ENCODE measurements at places on chromosomes 3 and 15.
A peak's percentile ranks its signal among the peaks of the same experiment; 100 is the strongest.

- DNase-seq, result peak; percentile 26
Measured at GRCh38 chr3:185741586-185741985, 83.3 kb downstream of the IGF2BP2 start.

- DNase-seq, result no peak
Measured at GRCh38 chr3:119625451-119626153, 27.9 kb downstream of the PLA1A start.

GRCh38 chr3:187705164-187705563, 2.8 kb upstream of the RTP2 start:
- DNase-seq, result no peak

- DNase-seq, result no peak
Measured at GRCh38 chr15:32856753-32857152, 138.9 kb downstream of the GREM1 start.

- DNase-seq, result no peak
Measured at GRCh38 chr3:54134713-54135112, 12.4 kb downstream of the CACNA2D3 start.

DNA sequence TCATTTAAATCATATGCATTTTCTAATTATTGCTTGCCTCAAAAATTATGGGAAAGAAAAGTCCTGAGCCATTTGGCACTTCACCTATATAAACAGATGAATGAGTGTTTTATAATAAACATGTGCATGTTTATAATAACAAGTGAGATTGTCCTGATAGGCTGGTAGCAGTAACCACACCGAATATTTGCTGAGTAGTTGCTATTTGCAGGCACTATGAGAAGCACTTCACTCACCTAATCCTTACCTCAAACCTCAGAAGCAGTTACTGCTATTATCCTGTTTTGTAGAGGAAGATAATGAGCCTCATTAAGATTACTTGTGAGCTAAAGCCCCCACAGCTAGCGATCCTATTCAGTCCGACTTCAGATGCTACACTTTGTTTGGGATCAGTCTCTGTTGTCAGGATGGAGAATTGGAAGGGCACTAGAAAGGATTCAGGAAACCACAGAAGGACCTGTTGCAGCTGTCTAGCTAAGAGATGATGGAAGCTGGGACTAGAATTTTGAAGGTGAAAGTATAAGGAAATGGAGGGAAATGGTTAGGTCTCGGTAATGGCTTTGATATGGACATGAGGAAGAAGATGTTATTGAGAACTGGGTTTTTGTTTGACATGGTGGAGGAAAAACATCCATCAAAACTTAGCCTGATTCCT, 28.4 kb upstream of the MAGI1 start:
- DNase-seq, result no peak

GRCh38 chr3:46453526-46454208, 11.0 kb downstream of the LTF start:
- DNase-seq, result peak; percentile 12

GRCh38 chr3:177515786-177516157, 318.5 kb upstream of the TBL1XR1 start:
- DNase-seq, result no peak

- peak; percentile 76 for DNase-seq
Measured at GRCh38 chr3:195697582-195698324, 23.0 kb upstream of the MUC20 start.

- no peak for DNase-seq
Measured at GRCh38 chr3:172287937-172288477, 160.2 kb downstream of the GHSR start.

- no peak for DNase-seq
Measured at GRCh38 chr3:38038447-38038911, 529 bp upstream of the DLEC1 start.

- DNase-seq, result no peak
Measured at GRCh38 chr3:172461530-172462138, 13.4 kb upstream of the GHSR start.

DNA sequence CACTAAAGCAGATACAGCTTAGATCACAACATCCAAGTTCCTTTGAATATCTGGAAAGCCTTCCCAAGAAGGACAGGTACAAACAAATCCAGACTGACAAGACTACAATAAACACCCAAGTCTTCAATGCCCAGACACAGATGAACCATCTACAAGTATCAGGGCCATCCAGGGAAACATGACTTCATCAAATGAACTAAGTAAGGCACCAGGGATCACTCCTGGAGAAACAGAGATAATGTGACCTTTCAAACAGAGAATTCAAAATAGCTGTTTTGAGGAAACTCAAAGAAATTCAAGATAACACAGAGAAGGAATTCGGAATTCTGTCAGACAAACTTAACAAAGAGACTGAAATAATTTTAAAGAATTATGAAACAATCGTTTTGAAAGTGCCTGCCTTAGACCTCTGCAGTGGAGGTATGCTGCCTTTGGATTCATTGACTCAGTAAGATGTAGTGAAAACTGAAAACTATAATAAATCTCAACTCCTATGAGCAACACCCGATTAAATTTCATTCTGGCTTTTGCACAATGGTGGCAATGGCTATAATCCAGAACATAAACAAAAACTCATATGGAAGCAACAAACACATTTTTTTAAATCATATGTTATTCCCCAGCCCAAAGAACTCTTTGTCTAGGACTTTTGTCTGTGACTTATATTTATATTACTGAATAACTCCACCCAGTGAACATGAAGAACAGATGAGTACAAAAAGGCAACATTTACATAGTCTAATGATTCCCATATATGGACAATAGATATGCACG, 12.6 kb upstream of the COL8A1 start:
- DNase-seq, result no peak

DNA sequence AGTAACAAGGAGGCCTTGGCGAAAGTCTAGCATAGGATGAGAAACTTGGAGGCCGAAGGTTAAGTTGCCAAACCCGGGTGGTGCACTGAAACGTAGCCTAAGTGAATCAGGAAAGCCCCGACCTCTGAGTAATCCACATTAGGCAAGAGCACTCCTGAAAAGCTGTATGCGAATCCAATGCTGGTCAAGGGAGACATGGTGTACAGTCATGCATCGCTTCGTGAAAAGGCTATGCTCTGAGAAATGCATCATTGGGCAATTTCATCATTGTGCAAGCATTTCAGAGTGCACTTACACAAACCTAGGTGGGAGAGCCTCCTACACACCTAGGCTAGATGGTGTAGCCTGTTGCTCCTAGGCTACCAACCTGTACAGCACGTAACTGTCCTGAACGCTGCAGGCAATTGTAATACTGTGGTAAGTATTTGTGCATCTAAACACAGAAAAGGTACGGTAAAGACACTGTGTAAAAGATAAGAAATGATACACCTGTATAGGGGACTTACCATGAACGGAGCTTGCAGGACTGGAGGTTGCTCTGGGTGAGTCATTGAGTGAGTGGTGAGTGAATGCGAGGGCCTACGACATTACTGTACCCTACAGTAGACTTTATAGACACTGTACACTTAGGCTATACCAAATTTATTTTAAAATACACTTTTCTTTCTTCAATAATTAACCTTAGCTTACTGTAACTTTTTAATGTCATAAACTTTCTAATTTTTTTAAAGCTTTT, 222.5 kb downstream of the SHQ1 start:
- no peak for DNase-seq

GRCh38 chr3:164209363-164209762, 868.9 kb downstream of the SI start:
- DNase-seq, result no peak

DNA sequence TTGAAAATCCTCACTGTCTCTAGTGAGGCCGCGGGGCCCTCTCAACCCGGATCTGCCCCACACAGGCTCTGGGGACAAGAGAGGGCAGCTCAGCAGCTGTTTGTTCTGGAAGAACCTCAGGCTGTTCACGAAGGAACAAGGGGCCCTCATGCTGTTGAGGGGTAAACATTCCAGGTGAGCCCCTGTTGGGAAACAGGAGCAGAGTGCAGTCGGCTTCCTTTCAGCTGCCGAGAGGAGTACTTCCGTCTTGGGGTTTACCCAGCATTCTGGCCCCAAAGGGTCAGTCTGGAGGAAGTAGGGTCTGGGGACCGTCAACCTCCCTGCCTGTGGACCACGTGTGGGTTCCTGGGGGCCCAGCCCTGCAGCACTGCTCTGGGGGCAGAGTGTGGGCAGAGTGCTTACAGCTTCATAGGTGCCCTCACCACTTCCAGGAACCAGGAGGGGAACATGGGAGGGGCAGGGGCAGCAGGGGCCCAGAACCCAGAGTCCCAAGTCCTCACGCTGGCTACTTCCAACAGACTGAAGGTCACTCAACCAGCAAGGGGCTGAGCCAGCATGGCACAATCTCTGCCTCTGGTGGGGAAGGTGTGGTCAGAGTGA, 49.2 kb upstream of the CTSH start:
- DNase-seq, result no peak

DNA sequence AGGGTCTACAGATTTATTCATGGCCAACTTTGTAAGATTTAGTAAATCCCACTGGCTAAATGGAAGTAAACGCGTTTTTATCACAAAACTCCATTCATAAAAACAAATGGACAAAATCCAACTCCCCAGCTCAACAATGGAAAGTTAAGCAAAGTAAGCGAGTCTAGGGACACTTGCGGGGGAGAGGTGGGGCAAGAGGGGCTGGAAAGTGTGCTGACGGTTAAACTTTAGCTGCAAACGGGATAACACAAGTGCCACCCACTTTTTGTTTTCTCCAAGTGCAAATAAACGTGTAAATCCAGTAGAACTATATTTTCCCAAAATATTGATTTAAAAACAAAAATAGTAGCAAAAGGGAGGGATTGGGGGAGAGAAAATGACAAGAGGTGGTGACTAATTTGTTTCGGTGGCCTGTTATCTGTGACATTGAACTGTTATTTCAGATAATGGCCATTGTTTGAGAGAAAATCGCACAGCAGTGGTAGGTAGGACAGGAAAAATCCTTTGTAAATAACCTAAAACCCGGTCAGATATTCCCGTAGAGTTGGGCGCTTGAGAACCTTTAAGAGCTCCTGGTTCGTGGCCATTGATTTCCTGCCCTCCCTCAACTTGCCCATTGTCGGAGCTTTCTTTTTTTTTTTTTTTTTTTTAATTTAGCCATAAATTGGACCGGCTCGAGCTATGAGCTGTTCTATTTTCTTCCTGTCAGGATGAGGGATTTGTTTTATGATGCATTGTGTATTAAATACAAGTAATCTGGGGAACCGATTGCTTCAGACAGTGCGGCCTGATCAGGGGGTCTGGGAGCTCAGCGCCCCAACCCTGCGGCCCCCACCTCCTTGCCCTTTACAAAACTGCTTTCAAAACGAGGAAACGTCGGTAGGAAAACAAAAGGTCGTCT, 514.8 kb downstream of the MECOM start:
- DNase-seq, result no peak

DNA sequence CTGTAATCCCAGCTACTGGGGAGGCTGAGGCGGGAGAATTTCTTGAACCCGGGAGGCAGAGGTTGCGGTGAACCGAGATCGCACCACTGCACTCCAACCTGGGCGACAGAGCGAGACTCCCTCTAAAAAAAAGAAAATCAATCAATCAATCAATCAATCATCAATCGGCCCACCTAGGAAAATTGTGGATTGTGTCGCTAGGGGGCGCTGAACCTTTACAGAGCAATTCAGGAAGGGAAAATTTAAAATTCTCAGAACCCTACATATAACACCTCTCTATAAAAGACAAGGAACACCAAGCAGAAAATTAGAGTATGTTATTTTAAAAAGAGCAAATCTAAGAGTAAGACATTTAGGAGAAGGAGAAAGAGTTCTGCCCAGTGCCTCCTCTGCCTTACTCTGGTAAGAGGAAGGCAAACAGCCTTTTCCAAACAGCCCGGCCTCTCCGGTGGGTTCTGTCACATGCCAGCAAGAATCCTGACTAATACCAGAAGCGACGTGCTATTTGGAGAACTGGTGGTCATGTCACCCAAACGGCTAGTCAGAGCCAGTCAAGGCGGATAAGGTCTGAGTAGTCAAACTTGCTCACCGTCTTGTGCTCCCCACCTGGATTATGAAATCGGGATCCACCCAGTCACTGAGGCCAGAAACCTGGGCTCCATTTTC, 22.3 kb upstream of the SMCO1 start:
- DNase-seq, result peak; percentile 76

GRCh38 chr3:45509038-45509767, 85.3 kb upstream of the LIMD1 start:
- peak; percentile 59 for DNase-seq

DNA sequence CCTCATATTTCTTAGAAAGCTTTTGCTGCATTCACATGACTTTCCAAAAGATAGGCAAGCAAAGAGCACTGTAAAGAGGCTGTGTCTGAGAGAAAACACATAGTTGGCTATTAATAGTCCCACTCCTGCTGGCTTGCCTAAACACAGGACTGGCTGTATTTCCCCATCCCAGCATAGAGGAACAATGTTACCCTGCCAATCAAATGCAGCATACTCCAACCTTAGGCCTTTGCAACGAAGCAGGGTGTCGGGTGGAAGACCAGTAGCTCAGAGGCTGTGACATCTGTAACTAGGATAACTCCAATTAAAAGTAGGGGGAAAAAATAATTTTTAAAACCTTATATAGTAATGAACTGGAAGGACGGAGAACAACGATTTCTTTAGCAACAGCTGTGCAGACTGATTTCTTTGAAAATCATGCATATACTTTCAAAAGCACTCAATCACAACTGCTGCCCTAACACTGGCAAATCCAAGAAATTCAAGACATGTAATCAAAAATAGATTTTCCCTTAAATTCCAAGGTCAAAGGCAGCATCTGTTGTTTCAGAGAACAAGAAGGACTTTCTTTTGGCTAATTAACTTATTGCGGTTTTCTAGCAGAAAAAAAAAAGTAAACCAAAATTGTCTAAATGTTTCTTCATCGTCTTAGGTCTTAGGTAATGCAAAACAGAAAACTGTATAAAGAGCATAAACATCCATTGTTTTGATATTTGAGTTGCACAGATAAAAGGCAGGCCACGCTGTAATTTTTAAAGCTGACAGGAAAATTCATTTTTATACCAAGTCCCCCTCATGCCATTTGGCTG, 139.3 kb downstream of the TNIK start:
- DNase-seq, result no peak

GRCh38 chr3:51988286-51989146, 5.2 kb downstream of the ACY1 start:
- DNase-seq, result peak; percentile 64

GRCh38 chr3:123635217-123635616, 50.4 kb upstream of the HACD2 start:
- DNase-seq, result peak; percentile 53

DNA sequence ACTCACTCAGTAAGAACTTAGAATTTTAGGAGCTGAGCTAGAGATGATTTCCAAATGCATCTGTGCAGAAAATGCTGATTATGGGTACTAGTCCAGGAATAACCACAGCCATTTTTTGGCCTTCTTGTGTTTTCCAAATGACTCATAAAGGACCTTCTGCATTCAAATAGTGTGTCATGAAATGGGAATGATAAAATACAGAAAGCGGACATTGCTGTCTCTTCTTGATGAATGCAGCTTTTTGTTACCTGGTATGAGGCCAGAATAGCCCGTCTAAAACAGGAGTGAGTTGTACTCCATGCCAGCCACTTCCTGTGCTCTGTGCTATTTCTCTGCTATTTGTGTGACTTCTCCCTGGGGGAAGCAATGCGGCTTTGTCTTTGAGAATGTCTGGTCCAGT, 20.5 kb upstream of the FRMD5 start:
- DNase-seq, result no peak

GRCh38 chr15:57195326-57195725, 181.0 kb upstream of the CGNL1 start:
- no peak for DNase-seq

- peak; percentile 75 for DNase-seq
Measured at GRCh38 chr3:158659454-158660237, 12.8 kb downstream of the LXN start.
